Glutamatergic neuron (in vitro differentiated cells): ENCODE measurements at places on chromosomes 3 and 15.

DNA sequence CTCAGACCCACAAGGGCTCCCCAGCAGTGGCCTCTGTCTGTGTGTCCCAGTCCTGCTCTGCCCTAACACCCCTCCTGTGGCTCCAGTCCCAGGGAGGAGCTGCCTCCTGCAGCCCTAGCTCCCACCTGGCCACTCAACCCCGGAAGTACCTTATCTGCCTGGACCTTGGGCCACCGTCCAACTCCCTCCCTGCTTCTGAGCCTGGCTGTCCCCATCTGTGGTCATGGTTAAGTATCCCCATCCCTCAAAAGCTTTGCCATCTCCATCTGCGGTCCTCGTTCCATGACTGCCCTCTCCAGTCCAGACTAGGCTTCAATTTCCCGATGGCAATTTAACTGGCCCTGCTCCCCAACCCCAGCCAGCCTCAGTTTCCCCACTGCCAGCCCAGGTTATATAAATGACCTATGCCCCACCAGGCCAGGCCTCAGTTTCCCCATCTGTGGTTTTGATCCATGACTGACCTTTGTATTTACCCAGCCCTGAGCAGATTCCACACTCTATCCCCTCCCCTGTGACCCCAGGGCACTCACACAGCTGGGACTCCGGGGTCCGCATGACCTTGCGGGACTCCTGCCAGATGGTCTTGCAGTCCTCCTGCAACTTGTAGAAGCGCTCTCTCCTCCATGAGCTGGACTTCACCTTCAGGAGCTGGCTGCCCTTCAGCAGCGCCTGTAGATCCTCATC is 9.6 kb downstream of the PLCD1 start:
- DNase-seq: no peak

GRCh38 chr3:18087988-18088387 is 337.2 kb downstream of the SATB1 start:
- DNase-seq: no peak

DNA sequence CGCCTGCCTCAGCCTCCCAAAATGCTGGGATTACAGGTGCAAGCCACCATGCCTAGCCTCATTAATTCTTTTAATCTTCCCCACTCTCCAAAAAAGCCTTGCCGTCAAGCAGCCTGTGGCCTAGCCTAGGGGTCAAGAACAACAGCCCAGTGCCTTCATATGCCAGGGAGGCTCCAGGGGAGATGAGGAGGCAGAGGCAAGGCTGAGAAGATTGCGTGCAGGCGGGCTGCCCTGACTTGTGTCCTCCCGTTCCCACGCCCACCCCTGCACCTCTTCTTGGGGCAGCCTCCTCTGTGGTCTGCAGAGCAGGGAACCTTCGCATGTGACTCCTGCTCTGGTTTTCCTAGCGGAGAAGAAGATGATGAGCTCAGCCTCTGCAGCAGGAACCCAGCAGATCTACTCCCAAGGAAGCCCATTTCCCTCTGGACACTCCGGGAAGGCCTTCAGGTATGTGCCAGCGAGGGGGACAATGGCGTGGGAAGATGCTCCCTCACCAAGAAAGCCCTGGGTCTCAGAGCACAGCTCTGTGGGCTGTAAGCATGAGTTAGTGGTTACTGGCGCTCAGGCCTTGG is 118.5 kb upstream of the ABHD17C start:
- DNase-seq: no peak

- DNase-seq: no peak
Measured at GRCh38 chr15:51687565-51687964, 6.3 kb downstream of the SCG3 start.

DNA sequence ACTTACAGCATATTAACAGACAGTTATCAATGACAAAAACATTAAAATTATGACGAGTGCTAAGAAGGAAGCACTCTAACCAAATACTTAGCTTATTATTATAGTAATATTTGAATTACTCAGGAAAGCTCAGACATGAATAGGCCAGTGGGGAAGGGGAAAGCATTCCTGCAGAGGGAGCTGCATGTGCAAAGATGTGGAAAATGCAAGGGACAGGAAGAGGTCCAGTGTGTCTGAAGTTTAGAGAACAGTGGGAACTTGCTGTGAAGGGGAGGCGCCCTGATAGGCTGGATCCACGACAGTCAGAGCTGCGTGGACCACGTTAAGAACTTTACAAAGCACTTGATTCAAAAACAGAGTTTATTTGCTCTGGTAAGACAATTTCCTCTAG is 1.2 kb upstream of the SPICE1 start:
- no peak for DNase-seq

GRCh38 chr3:38107911-38108648 is 28.8 kb downstream of the ACAA1 start:
- no peak for DNase-seq

- no peak for DNase-seq
Measured at GRCh38 chr15:33443708-33444107, 132.9 kb downstream of the RYR3 start.

DNA sequence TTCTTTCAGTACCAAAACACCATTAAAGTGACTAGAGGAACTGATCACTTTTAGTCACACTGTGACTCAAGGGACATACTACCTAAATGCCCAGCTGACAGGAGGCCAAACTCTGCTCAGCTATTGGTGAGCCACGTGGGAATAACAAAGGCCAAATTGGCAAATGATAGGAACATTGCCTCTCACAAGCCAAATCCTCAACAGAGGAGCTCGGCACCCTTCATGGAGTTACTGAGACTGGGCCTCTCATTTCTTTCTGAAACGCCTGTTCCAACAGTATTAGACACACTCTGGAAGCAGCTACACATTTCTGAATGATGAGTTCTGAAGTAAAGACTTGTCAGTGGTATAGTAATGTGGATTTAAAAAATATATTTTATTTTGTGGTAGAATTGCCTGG is 166.0 kb upstream of the COL8A1 start:
- no peak for DNase-seq

DNA sequence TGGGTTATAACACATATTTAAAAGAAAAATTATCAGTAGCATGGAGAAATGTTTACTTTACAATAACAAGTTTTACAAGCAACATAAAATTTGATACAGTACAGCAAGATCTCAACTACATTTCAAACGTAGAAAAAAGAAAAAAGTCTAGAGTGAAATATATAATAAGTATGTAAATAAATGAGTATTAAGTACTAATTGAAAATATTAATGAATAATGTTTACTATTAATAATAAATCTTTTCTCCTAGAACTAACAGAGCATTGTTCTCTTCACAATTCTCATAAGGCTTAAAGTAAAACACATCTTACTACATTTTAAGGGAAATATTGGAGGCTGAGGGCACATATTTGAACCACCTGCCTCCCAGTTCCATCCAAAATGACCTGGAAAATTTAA is 72.1 kb downstream of the TMEM212 start:
- DNase-seq: no peak

- no peak for DNase-seq
Measured at GRCh38 chr3:77513542-77513941, 473.6 kb downstream of the ROBO2 start.

DNA sequence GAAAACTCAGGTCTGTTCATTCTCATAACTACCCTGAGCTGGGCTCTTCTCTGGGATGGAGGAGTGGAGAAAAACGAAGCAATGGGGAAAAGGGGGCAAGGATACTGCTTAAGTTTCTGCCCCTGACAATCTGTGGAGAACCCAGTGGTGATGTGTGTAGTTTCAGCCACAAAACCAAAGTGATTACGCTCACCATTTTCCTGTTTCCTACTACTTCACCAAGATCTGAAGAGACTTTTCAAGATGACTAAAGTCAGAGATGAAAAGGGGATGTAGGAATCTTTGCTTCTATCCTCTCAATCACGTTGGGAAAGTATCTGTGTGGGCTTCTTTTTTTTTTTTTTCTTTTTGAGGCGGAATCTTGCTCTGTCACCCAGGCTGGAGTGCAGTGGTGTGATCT is 8.3 kb upstream of the UBE2E1 start:
- no peak for DNase-seq
